ENCODE measurements at places on chromosomes 1 and 21. TPM values are rescaled to one million over a fixed set of nuclear protein-coding genes. Genes with fewer than 3 reads are reported as not detected.
A peak's percentile ranks its signal among the peaks of the same experiment; 100 is the strongest.

GRCh38 chr1:203288400-203288799, 16.9 kb upstream of the BTG2 start:
- DNase-seq: peak; percentile 33
- no peaks in the 10 kb centered on the region for H3K27me3 ChIP-seq
- no peaks in the 10 kb centered on the region for H3K36me3 ChIP-seq
- no peak overlapping the region for H3K4me3 ChIP-seq
- H3K27ac ChIP-seq: peak overlapping the region; percentile 98

GRCh38 chr1:50415235-50416149, 7.8 kb downstream of the DMRTA2 start:
- no peak for DNase-seq
- peaks cover 47% of the 10 kb centered on the region for H3K27me3 ChIP-seq
- no peak overlapping the region for H3K27ac ChIP-seq
- H3K4me1 ChIP-seq: peaks cover 16% of the 10 kb centered on the region

- peak overlapping the region; percentile 97 for H3K27ac ChIP-seq
- peaks cover 18% of the 10 kb centered on the region for H3K4me1 ChIP-seq
- H3K27me3 ChIP-seq: no peaks in the 10 kb centered on the region
- peak overlapping the region; percentile 84 for H3K4me3 ChIP-seq
- peak; percentile 18 for DNase-seq
- peaks cover 9% of the 10 kb centered on the region for H3K36me3 ChIP-seq
Observed at GRCh38 chr1:46341222-46342083, 846 bp downstream of the NSUN4 start.

DNA sequence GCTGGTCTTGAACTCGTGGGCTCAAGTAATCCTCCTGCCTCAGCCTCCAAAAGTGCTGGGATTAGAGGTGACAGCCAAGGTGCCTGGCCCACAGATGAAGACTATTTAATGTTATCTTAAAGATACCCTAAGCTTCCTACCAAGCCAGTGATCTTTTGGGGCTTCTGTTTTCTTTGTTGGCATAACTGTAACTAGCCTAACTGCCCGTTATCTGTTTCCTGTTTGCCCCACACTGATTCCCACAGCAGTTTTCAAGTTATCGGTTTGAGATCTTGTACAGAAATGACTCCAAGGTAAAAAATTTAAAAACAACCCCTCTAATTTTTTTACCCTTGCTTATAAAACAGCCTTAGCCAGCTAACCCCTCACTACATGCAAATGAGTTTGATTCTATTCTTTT, 12.4 kb downstream of the SELL start:
- H3K27ac ChIP-seq: peak overlapping the region; percentile 56
- no peak overlapping the region for H3K4me3 ChIP-seq
- peaks cover 68% of the 10 kb centered on the region for H3K4me1 ChIP-seq
- H3K27me3 ChIP-seq: no peaks in the 10 kb centered on the region

The FAM163A gene
- not detected for total RNA-seq
